Kidney epithelial cell (primary cell): ENCODE measurements at places on chromosomes 12 and 14. TPM values are rescaled to one million over a fixed set of nuclear protein-coding genes. Genes with fewer than 3 reads are reported as not detected.

- DNase-seq = no peak
Measured at GRCh38 chr12:18719922-18720510, 17.8 kb downstream of the PLCZ1 start.

DNA sequence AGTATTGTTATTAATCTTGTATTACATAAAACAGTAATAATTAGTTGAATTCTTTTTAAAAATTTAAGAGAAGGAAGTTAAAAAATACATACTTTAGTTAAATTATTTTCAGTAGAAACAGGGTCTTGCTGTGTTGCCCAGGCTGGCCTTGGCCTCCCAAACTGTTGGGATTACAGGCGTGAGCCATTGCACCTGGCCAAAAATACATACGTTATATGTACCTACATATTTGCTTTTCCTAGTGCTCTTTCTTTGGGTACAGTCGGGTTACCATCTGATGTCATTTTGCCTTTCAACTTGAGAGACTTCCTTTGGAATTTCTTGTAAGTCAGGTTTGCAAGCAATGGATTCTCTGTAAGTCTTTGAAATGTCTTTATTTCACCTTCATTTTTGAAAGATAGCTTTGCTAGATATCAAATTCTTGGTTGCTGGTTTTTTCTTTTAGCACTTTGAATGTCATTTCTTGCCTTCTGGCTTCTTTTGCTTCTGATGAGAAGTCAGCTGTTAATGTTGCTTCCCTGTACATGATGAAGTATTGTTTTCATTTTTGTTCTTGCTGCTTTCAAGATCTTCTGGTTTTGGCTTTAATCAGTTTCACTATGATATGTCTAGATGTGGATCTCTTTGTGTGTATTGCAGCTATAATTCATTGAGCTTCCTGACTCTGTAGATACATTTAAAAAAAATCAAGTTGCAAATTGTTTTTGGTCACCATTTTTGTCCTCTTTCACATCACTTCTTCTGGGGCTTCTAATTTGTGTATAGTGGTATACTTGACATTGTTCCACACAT, 84.4 kb downstream of the SPATS2 start:
- DNase-seq = no peak

Gene ASB2
- total RNA-seq = 7.4 and 8.8 TPM in 2 replicates

GRCh38 chr12:21825886-21826617, 51.5 kb upstream of the KCNJ8 start:
- no peak for DNase-seq

- DNase-seq = no peak
Measured at GRCh38 chr14:97350894-97351731, 553.9 kb downstream of the VRK1 start.

DNA sequence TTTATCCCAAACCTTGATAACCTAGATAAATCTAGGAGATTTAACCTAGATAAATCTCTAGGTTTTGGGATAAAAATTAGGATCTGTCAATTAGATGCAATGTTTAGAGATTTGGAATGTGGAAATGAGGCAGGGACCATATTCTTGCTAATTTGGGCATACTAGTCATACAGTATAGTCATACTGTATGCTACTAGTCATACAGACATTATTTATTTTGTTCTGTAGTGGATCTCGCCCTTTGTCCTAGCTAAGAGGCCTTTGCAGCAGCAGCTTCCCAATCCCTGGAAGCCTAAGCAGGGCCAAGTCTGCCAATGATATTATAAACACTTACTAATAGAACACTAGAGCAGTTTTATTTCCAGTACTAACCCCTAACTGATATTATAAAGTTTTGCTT, 136.4 kb downstream of the CEP128 start:
- no peak for DNase-seq

Gene SALL2
- total RNA-seq = 14.2 and 17.1 TPM in 2 replicates

DNA sequence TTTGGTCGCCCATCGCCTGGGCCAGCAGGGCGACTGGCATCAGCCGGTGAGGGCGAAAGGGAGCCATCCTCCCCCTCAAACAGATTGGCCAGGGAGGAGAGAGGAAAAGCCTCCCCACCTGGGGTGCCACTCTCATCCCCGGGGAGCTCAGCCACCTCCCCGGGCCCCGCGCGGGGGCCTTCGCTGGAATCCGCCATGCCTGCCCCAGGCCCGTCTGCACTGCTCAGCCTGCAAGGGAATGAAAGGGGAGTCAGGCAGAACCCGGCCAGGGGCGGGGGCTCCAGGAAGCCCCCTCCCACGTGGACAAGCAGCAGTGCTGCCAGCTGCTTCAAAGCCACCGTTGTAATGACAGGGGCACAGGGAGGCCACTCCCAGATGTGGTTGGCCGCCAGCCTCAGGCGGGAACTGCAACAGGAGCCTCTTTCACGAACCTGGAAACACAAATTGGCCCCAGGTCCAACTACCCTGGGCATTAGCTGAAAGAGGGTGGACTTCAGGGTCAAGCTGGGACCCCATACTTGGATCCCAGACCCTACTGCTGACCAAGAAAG, 18.5 kb downstream of the TRPV4 start:
- no peak for DNase-seq

Gene SOCS2
- 30.9 and 33.8 TPM in 2 replicates for total RNA-seq

Gene PMCH
- not detected in 2 replicates for total RNA-seq

Gene FGF6
- not detected in 2 replicates for total RNA-seq
